ENCODE measurements at places on chromosomes 7 and 10. TPM values are rescaled to one million over a fixed set of nuclear protein-coding genes. Genes with fewer than 3 reads are reported as not detected.

PALS2 gene
- total RNA-seq, result 47.6 TPM

DNA sequence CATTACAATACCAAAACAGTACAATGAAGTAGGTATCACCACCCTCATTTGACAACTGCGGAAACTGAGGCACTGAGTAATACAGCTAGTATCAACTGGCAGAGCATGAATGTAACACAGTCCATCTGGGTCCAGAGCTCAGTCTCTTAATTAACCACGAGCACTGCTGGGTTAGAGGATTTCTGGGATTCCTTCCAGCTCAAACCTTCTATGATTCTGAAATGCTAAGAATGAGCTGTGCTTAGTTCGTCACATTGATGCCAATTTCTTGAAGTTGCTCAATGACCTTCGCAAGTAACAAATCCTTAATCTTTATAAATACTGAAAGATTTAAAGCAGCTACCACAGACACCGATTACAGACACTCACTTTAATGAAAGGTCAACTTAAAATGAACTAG, 62.5 kb downstream of the SGMS1 start:
- no peak for DNase-seq

- DNase-seq, result no peak
Observed at GRCh38 chr7:41911792-41912191, 208.9 kb upstream of the INHBA start.

CALML5 gene
- 0.23 TPM for total RNA-seq

C10orf105 gene
- total RNA-seq, result 0.48 TPM

- no peak for DNase-seq
Observed at GRCh38 chr10:129233351-129234148, 233.5 kb upstream of the MGMT start.

BMPER gene
- 1.9 TPM for total RNA-seq
